ENCODE measurements at places on chromosomes 2 and 18.
A peak's percentile ranks its signal among the peaks of the same experiment; 100 is the strongest.

DNA sequence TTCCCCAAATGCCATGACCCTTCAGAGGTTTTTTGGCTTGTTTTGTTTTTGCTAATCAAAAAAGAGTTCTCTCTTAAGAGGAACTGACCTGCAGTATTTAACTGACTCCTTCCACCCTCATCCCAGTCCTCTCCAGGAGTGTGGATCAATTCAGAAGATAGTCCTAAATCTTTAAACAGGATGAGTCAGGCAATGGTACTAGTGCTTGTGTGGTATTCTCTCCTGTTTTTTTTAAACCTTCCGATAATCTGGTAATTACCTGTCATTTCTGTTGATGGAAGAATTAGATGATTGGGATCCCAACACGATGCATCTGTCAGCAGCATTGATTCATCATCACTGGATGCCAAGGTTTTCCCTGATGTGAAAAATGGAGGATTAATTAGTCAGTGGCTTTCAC is 41.2 kb downstream of the ETAA1 start:
- no peak for DNase-seq

- DNase-seq = no peak
These were observed 3.5 kb downstream of the DQX1 start for GRCh38 chr2:74522516-74522915.

DNA sequence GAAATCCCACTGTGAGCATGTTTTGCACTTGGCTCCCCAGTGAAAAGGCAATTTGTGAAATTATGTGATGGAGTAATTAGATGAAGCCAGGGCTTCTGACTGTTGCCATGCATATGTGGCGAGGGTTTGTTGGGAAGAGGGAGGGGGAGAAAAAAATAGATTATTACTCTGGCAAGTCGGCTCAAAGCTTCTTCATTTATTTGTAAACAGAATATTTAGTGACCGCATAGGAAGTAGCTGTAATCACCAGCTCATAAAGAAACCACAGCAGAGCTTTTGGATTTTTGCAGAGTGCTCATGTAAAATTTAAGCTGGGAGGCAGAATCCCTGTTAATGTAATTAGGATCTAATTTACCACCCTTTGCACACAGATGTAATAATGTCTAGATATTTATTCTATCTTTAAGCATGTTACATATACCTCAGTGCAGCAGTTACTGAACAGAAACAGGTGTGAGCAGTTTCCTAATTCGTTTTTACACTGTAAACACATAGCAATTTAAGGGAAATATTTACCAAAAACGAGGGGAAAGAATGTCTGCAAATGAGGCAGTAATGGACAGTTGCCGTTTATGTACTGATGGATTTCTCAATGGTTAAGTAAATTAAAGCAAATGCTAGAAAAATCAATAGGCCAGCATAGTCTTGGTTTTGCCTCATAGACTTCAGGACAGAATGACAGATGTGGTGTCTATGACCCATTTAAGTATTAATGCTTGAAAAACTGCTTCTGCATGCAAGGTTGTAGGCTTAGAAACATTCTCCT is 87.9 kb downstream of the MEIS1 start:
- peak; percentile 22 for DNase-seq

- peak; percentile 61 for DNase-seq
These were observed at the start of gene RPRM for GRCh38 chr2:153478289-153479261. TSS of gene RPRM (minus strand) at chr2:153478762. CDS start at chr2:153478565, 197 bp downstream.

DNA sequence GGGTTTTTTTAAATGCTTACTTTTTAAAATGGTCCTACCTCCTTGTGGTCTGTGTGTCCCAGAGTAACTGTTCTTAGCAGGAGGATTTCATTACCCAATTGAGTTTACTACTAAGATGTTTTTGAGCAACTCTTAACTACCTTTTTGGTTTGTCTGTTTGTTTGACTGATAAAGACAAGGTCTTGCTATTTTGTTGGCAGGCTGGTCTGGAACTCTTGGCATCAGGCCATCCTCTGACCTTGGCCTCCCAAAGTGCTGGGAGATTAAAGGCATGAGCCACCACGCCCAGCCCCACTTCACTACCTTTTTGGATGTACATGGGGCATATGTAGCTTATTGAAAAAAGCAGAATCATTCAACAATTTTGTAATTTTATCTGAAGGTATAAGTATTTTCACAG is 14.9 kb downstream of the MRPS9 start:
- no peak for DNase-seq

All from SW480 (cell line).